ENCODE measurements at places on chromosomes 3 and 15.

DNA sequence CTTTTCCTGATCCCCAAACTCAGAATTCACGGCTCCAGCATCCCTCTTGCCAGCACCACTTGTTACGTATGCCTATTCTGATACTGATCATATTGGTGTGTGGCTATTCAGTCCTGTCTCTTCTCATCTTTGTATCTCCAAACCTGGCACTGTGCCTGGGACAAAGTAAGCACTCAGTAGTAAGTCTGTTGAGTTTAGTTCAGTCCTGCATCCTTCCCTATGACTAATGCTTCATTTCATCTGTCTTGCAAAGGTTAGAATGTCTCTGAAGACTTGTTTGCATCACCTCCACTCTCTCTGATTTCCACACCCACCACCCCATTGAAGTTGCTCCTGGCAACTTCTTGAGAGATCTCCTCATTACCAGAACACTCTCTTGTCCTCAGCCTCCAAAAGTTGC, 80.3 kb downstream of the HMG20A start:
- no peak for DNase-seq

DNA sequence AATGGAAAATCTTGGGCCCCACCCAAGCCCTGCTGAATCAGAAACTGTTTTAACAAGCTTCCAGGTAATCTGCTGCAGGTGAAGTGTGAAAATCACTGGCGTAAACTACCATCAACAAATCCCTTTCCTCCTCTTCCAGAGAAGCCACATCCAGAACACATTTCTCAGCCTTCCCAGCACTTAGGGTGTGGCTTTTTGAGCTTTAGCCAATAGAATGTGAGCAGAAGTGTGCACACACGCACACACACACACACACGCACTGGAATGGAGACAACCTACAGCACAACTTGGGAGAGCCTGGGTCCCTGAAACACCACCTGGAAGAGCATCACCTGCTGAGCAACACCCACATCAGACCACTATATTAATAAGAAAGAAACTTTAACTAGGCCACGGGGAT, 98.6 kb downstream of the OSBPL10 start:
- no peak for DNase-seq

- DNase-seq, result no peak
These were observed 3.4 kb downstream of the VILL start for GRCh38 chr3:37993820-37994638.

- DNase-seq, result no peak
These were observed 159.8 kb upstream of the TSC22D2 start for GRCh38 chr3:150248116-150248887.

- DNase-seq, result no peak
These were observed 144.8 kb downstream of the GABRB3 start for GRCh38 chr15:26628071-26628470.

DNA sequence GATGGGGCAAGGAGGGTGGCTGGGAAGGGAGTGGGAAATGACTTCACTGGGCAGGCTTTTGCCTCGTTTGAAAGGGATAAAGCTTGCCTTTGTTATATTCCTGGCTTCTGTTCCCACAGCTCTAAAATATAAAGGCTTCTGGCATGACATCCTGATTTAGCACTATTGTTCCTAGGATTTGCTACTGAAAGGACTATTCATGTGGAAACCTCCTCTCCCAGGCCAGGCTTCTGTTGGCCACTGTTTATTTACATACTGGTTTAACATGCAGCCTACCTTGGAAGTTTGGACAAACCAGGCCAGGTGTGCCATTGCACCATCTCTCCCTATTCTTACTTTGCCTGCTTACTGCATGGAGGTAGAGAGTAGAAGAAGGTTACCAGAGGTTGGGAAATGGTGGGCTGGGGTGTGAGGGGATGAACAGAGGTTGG, 2.4 kb upstream of the LMCD1 start:
- no peak for DNase-seq

DNA sequence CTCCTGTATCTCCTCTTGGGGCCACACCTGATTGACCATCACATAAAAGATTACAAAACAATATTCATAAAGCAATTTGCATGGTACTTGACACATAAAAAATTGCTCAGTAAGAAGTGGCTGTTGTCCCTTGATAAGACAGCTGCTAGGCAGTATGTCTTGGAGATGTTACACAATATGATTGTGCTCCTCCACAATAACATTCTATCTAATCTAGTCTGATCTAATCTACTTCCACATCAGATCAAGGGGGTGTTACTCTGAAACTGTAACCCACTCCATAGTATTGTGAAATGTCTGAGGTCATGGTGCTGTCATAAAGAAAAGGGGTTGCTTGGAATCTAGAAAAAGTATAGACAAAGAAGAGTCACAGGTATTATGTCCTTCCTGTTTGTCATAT, 23.4 kb upstream of the AQP9 start:
- no peak for DNase-seq
